Activated CD4-positive, alpha-beta T cell treated with anti-CD3 and anti-CD28 coated beads, Interleukin-2, amount 50 U/mL, for 1 hour (primary cell): ENCODE measurements at places on chromosomes 6 and 20.
A peak's percentile ranks its signal among the peaks of the same experiment; 100 is the strongest.

DNA sequence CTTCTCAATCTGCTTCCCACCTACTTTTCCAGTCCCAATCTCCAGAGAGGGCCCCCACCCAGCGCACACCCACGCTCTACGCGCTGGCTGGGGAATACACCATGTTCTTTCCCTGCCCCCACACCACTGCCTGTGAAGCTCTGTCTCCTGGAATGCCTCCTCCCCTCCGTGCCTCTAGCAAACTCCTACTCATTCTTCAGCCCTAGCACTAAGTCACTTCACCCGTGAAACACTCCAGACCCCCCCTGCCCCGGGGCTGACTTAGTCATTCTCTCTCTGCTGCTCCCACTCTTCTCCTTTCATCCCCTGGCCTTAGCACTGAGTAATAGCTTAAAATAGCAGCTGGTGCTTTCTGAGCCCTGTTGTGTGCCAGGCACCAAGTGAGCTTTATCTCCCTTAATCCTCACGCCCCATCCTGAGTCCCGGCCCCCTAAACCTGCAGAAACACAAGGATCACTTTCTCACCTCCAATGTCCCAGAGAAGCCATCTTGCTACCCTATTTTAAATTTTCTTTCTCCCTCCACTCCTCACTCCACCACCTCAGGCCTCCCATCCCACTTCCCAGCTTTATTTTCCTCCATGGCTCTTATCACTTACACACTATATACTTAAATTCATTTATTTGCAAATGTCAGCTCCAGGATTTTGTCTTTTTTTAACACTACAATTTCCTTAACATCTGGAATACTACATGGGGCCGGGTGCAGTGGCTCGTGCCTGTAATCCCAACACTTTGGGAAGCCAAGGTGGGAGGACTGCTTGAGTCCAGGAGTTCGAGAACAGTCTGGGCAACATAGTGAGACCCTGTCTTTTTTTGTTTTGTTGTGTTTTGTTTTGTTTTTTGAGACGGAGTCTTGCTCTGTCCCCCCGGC lies 6.3 kb upstream of the PARD6B start:
- no peak for DNase-seq

DNA sequence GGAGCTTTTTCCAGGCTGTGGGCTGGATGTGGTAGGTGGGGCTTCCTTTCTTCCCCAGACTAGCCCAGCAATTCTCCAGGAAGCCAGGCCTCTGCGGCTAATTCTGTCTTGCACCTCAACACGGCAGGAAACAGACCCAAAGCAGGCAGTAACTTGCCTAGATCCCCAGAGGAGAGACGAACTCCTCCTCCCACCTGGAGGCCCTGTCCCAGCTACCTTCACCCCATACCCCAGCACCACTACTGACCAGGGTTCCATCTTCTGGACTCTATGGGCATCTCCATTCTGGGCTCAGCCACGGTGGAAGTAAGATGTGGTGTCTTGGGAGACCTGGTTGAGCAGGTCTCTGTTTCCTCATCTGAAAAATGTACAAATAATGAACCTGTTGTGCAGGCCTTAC lies 48.4 kb upstream of the ZNF337 start:
- no peak for DNase-seq

GRCh38 chr6:7169296-7169721 lies 61.5 kb downstream of the RREB1 start:
- DNase-seq, result no peak

DNA sequence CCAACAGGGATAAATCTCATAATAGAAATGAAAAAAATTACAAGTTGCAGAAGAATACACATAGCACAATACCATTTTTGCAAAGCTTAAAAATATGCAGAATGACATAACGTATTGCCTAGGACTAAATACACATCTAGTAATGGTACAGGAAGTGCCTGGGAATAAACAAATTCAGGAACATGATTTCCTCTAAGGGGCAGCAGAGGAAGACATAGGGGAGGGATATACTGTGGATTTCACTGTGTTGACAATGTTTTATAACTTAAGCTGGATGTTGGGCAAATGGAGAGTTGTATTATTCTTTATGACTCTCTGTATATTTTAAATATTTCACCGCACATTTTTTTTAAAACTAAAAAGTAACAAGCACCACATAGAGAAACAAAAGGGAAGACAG lies 5.6 kb upstream of the GLO1 start:
- no peak for DNase-seq

- DNase-seq, result no peak
These were observed 99.6 kb downstream of the ISM1 start for GRCh38 chr20:13320702-13321101.

GRCh38 chr6:162364488-162364887 lies 363.1 kb downstream of the PRKN start:
- DNase-seq, result no peak

- DNase-seq, result no peak
These were observed 55.3 kb downstream of the DLL1 start for GRCh38 chr6:170235391-170236125.

DNA sequence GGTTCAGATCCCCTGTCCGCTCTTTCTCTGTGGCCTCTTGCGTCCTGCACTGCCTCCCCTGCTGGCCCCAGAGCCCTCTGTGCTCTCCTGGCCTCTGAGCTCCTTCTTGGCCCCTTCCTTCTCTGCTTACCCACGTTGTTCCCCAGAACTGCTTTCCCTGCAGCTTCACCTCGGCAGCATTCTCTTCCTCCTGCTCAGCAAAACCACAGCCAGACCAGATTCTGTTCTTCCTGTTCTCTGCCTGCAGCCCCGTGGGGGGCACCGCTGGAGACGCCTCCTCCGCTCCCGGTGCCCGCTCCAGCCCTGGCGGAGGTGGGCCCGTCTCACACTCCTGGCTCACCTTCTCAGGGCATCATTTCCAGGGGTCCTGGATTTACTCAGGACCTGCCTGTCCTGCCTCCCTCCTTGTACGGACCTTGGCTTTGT lies 59.7 kb downstream of the TCP11 start:
- DNase-seq, result no peak

GRCh38 chr6:4948781-4949450 lies 54.9 kb downstream of the RPP40 start:
- no peak for DNase-seq

DNA sequence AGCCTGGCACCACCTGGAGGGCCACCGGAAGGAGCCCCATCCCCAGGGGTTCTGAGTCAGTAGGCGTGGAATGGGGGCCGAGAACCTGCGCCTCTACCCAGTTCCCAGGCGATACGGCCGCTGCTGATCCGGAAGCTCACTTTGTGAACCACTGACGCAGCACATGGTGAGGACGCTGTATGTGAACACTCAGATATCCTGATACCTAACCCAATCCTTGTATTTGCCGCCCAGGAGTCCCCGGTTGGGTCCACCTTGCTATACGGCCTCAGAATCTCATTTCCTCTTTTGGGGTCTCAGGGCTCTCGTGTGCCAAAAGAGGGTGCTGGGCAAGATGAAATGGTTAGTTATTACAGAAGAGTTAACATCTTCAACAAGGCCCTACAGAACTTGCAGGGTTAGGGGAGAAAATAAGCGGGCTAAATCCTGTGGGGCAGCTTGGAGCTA lies 604 bp upstream of the RAB5IF start:
- peak; percentile 48 for DNase-seq

DNA sequence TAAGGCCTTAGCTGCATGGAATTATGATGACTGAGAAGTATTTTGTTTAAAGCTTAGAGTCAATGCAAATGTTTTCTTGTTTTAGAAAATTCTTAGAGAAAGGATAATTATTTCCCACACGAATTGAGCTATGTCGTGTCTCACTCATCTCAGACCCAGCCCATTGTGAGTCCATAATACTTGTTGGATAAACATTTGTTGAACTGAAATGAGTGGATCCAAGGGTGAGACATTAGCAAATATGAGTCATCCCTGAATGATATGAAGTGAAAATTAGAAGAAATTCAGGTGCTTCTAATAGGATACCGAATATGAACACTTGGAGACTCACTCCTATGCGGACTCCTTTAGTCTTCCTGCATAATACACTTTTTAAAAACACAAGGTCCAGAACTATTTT lies 41.6 kb upstream of the ARMC2 start:
- DNase-seq, result no peak

DNA sequence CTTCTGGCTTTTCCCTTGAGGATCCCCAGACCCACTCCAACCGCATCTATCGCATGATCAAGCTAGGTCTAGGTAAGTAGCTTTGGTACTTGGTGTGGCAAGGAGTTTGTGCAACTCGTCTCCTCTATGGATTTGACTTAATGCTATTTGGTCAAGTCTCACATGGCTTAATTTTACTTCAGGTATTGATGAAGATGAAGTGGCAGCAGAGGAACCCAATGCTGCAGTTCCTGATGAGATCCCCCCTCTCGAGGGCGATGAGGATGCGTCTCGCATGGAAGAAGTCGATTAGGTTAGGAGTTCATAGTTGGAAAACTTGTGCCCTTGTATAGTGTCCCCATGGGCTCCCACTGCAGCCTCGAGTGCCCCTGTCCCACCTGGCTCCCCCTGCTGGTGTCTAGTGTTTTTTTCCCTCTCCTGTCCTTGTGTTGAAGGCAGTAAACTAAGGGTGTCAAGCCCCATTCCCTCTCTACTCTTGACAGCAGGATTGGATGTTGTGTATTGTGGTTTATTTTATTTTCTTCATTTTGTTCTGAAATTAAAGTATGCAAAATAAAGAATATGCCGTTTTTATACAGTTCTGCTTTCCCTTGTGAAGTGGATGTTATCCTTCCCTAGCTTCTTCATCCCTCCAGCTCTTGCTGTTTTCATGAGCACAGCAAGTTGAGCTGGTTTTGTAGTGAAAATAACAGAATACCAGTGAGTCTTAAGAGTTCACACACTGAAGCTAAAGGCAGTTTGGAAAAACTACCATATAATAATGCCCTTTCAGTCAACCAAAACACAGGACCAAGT lies 3.8 kb downstream of the SLC35B2 start:
- peak; percentile 64 for DNase-seq

DNA sequence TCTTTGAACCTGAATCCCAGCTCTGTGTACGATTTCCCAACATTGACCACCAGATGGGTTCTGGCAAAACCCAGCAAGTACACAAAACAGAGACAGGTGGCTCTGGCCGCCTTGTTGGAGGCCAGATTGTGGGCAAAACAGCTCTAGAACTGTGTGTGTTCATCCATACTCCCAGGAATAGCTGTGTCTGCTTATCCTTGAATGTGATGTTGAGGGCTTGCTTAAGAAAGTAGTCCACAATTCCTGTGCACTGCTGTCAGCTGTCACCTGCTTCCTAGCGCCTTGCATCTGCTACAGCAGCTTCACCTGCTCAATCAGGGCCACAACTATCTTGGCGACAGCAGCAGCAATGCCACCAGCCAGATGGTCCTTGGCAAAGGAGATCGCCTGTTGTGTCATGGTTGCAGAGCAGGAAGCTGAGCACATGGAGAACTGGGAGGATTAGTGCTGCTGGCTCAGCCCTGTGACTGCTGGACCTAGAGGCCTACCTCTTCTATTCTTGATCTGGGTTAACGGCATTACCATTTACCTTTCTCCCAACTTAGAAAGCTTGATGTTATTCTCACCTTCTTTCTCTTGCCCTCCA lies 3.7 kb upstream of the SMAP1 start:
- no peak for DNase-seq

DNA sequence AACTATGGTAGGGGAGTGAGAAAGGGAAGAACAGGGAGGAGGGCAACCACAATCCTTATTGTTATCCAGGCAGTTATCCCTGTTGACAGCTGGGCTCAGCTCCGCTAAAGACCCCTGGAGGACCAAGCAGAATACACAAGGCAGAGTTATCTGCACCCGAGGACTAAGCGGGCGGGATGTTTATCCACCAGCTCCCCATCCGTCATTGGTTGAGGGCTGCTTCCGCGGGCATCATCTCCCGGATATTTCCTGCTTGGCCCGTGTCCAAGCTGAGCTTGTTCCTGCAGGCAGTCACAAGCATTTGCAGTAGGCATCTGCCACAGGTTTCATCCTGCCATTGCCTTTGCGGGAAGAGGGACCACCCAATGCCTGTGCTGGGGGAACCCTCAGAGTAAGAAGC lies 102.1 kb downstream of the DLGAP4 start:
- DNase-seq, result no peak

- no peak for DNase-seq
These were observed 224.9 kb upstream of the SMLR1 start for GRCh38 chr6:130602151-130602770.

GRCh38 chr20:10111139-10111958 lies 76.6 kb downstream of the ANKEF1 start:
- no peak for DNase-seq

DNA sequence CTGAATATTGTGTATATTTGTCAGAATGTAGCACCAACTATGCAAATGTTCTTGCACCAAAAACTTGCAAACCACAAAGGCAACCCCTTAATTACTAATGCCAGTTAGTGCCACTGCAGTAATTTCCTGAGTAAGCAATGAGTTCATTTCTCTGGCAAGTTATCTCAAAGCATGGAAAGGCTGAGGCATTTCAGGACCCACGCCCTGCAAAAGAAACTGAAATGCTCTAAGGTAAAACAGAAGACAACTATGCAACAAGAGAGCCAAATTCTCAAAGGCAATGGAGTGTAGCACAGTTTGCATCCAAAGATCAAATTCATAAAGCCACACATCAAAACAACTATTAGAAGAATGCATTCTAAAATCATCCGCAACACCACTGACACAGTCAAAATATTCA lies 994.4 kb downstream of the EYS start:
- DNase-seq, result no peak

DNA sequence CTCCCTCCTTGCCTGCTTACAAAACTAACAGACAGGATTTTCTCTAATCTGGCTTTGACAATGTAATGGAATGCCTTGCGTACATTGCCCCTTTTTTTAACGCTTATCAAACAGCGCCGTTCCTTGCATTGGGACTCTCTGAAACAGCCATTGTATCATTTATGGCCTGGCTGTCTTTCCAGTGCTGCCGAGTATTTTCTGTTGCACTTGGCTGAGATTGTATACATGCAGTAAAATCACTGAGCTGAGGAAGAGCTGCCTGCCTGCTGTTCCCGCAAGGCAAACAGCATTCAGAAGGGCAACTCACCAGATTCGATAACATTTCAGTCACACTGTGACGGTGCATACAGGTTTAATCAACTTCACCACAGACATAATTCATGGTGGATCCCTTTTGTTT lies 106.0 kb downstream of the SH3BGRL2 start:
- DNase-seq, result no peak

GRCh38 chr6:24477070-24477469 lies 12.3 kb downstream of the GPLD1 start:
- no peak for DNase-seq

GRCh38 chr6:20952699-20953474 lies 418.6 kb downstream of the CDKAL1 start:
- DNase-seq, result no peak

DNA sequence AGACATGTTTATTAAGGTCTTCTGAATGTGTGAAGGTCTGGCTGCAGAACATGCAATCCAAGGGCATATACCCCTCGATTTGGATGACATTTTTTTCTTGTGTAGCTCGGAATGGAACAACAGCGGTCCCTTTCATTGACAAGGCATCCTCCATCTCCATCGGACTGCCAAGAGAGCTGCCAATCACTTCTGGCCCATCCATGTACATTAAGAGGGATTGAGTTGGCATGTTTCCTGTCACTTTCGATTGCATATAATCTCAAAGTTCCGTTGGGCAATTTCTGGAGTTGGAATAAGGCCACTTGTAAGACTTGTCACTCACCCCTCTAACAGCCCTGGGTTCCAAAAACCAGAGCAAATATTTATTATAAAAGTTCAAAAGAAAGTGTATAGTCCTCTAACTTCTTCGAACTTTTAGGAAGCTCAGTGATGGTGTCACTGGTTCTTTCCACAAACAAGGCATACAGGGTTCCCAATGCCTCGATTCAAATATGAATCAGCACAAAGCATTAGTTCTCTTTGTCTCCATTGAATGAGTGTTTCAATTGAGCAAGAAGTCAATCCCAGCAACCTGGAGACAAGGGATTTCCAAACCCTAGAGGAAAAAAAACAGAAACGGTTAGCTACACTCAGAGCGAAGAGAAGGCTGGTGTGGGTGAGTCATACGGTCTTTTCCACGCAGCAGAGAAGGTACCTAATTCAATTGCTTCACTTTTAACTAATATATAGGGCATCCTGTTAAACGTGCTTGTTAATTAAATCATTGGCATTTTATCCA lies 10.9 kb downstream of the ZNF217 start:
- peak; percentile 35 for DNase-seq
